Hepatocyte (in vitro differentiated cells): ENCODE measurements at places on chromosomes 5 and 9.

- peak; percentile 34 for DNase-seq
Measured at GRCh38 chr5:41869151-41869723, 988 bp downstream of the OXCT1 start.

- no peak for DNase-seq
Measured at GRCh38 chr9:124345751-124346281, 69.4 kb downstream of the PSMB7 start.

GRCh38 chr5:52757527-52757926 lies 30.2 kb upstream of the ITGA1 start:
- DNase-seq = no peak

- DNase-seq = peak; percentile 88
Measured at GRCh38 chr5:37668524-37669047, 171.3 kb downstream of the GDNF start.

- no peak for DNase-seq
Measured at GRCh38 chr9:137025517-137025966, 2.5 kb downstream of the ABCA2 start.

DNA sequence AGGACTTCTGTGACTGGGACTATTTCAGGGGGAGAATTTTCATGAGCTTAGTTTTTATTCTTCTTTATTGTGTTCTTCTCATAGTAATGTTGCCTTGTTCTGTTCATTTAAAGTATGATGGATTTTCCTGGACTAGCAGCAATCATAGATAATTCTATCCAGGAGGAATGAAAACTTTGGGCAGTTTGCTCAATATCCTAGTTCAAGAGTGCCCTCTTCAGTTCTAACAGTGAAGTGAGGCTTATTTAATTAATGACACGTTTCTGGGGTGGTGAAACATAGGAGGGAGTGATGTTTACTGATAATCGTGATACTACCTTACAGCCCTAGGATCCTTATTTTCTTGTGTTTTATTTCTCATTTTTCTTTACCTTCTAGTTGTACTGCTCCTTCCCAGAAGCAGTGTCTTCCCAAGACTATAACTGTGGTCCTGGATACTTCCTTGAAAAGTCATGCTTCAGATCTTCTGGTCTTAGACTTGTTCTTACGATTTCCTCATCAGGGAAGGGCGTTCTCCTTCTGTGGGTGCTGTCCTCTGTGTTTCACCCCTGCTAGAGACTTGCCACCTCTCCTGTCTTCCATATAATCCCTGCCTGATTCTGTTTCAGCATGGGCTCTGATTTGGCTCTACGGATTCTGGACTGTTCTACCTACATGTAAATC lies 57.4 kb downstream of the CFAP95 start:
- DNase-seq = peak; percentile 54

- DNase-seq = no peak
Measured at GRCh38 chr9:124419832-124420489, 4.7 kb upstream of the PSMB7 start.

DNA sequence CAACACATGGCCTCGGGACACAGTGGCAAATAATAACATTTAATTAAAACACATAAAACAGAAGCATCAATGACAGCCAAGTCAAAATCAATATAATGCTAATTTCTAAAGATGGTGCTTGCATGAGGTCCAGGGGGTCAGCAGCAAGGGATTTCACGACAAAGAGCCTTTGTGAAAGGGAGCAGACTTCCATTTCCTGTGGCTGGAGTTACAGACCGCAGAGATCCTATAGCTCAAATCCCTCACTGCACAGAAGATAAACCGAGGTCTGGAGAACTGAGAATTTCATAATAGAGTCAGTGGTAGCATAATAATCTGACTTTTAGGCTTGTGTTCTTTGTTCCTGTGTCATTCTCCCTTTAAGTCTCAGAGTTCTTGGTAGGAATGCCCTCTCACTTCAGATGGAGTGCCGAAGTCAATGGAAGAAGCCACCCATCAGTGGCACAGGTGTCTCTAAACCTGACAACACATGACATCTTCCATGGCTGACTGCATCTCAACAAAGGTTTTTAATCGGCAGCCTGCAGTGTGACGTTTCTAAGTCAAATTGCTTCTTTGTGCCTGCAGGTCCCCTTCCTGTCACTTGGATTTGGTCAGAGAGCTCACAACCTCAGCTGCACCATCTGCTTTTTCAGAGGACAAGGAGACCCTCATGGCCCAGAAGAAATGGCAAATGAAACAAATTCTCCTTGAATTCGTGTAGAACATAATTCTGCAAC lies 67.4 kb downstream of the CARTPT start:
- DNase-seq = no peak

DNA sequence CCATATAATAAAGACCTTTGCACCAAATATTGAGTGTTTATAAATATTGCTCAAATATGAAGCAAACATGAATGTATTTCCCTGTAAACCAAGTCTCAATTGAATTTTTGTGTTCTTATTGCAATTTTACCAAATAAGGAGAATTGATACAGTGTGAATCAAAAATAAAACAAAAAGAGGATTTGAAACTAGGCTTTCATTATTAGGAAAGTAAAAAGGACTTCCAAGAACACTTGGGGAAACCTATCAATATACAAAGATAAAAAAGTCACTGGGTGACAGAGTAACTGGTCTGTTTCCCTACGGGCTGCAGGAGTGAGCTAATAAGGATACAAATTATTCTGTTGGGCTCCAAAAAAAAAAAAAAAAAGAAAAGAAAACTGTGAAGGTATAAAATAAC lies 44.8 kb upstream of the SNX2 start:
- DNase-seq = no peak

DNA sequence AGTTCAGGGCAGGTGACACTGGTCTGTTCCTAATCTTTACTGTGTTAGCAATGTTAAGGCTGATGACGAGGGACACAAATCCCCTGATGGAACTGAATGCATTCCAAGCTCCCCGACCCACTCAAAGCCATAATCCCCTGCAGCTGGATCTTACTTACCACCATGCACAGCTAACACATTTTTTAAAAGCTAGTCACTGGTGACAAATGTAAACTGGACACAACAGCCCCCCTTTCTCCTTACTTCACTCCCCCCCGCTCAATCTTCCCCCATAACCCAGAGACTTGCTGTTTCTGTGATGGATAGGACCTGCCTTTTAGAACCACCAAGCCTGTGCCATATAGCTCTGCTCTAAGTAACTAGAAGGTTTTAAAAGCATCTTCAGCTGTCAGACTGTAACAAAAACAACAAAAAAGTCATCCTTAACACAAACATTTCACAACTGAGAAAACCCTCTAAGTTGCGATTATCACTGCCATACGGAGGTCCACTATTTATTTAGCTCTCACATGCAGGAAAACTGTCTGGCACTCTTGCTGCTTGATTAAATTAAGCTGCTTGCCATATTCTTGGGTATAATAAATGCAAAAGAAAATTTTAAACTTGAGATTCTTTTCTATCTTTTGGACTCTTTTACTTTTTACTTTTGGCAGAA lies 44.4 kb downstream of the BNC2 start:
- peak; percentile 35 for DNase-seq

- no peak for DNase-seq
Measured at GRCh38 chr9:120756531-120756930, 36.7 kb downstream of the FBXW2 start.

- no peak for DNase-seq
Measured at GRCh38 chr5:94188725-94189124, 429.7 kb downstream of the KIAA0825 start.

DNA sequence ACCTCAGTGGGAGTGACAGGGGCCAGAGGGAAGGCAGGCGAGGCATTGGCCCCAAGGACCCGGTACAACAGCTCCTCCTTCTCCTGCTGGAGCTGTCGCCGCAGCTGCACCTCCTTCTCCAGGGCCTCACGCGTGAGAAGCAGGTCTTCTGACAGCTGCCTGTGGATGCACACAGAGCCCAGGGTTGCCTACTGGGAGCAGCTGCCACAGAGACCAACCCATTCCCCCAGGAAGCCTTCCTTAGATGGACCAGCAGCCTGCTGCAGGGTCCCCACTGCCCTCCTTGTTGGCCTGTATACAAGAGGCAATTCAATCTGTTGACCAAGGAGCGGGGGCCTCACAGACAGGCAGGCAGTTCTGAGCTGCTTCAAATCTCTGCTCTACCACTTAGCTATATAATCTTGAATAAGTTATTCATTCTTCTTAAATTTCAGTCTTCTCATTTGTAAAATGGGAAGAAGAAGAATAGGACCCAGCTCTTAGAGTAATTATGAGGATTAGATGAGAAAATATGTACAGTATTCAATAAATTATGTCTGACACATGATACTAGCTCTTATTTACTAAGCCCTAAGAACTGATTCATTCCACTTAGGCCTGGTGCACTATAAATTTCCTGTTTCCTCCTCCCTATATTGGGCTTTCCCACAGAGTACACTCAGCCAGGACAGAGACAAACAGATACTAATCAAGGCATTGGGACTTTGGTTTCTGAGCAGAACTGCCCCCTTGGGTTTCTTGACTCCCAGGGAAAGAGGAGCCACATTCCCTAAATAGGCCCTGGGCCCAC lies 26.1 kb upstream of the ANXA6 start:
- DNase-seq = no peak

DNA sequence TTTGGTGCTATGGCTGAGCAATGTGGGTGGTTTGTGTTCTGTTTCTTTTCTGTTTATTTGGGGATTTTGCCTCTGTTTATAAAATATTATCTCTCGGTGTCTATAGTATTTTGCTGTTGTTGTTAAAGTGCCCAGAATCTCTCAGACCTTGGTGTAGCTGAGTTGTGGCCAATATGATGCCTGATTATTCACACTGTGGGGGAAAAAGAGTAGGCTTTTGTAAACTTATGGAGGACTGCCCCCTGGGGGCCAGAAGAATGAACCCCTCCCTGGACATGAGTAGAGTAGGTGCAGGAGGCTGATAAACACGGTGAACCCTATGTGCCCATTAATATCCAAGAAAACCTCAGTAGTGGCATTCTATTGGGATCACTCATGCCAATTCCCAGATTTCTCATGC lies 49.0 kb upstream of the DPYSL3 start:
- peak; percentile 71 for DNase-seq

- DNase-seq = no peak
Measured at GRCh38 chr9:75657015-75657414, 233.5 kb upstream of the PCSK5 start.

DNA sequence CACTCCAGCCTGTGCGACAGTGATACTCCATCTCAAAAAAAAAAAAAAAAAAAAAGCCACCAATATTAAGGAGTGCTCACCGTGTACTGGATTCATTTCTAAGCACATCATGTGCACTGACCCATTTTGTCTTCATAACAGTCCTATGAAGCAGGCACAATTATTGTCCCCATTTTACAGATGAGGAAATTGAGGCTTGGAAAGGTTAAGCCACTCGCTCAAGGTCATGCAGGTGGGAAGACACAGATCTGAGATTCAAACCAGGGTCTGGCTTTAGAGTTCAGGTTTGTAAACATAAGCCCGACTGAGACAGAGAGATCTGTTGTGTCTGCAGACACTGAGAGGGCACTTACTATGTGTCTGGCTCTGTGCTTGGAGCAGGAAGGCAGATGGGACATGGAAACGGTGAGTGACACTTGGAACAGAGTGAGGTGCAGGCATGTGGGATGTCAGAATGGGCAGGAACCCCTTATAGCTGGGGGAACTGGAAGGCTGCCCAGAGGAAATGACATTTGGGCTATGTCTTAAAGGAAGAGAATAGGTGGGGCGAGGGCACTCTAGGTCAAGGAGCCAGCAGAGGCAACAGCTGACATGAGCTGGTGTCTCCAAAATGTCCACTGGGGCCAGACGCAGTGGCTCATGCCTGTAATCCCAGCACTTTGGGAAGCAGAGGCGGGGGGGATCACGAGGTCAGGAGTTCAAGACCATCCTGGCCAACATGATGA lies 69.9 kb downstream of the STK10 start:
- no peak for DNase-seq

GRCh38 chr9:79565245-79565644 lies 6.5 kb upstream of the TLE4 start:
- DNase-seq = no peak

DNA sequence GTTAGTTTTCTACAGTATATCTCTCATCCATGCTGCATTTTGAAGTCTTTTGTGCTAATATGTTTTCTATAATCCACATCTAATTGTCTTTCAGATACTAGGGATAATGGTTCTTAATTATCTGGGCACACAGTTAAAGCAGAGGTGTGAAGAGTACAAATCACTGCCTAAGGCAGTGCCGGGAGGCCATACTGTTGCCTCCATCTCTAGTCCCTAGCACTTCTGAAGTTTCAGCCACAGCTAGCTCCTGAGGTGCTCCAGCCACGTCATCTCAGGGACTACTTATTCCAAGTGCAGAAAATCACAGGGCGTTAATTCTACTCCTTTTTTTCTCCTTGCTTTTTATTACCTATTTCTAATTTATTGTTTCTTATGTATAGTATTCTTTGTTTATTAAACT lies 760.0 kb upstream of the FAM174A start:
- DNase-seq = no peak
